Hematopoietic multipotent progenitor cell treated with erythropoietin and hydrocortisone succinate and interleukin-3 and kit ligand, for 4 days (in vitro differentiated cells): ENCODE measurements at places on chromosomes 5 and 9.

DNA sequence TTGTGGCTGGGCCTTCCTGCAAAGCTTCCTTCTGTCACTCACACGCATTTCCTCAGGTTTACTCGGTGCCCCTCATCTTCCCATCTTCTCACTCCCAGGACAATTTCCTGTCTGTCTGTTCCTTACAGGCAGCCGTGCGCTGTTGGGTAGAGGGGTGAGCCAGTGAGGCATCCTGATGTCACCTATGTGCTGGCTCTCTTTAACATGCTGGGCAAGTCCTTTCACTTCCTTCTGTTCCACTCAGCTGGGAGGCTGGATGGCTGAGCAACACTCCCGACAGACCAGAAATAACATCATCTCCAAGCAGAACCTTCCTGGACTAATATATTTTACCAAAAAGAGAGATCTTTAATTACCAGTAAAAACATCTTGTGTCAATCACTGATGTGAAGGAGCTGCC, 103.0 kb downstream of the HSD17B3 start:
- DNase-seq, result no peak

DNA sequence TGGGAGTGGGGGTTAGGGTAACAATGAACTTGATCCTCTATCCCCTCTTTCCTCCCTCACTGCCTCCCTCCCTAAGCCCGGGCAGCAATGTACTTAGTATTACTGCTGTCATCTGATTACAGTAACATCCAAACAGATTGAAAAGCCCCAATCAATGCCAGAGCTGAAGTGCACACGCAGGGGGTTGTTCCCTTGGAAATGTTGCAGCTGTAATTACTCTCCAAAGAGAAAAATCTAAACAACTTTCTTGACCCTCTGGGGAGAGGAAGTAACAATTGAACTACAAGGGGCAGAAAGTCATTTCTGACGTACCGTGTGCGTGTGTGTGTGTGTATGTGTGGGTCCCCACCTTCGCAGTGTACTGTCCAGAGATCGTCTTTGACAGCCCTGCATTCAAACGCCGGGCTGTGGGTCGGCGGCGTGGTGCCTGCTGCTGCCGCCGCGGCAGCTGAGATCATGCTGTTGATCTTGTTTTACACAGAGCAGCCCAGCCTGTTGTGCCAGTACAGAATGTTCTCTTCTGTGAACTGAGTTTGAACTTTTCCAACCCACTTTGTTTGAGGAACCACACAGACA, 66.0 kb upstream of the KLF9 start:
- DNase-seq, result no peak

DNA sequence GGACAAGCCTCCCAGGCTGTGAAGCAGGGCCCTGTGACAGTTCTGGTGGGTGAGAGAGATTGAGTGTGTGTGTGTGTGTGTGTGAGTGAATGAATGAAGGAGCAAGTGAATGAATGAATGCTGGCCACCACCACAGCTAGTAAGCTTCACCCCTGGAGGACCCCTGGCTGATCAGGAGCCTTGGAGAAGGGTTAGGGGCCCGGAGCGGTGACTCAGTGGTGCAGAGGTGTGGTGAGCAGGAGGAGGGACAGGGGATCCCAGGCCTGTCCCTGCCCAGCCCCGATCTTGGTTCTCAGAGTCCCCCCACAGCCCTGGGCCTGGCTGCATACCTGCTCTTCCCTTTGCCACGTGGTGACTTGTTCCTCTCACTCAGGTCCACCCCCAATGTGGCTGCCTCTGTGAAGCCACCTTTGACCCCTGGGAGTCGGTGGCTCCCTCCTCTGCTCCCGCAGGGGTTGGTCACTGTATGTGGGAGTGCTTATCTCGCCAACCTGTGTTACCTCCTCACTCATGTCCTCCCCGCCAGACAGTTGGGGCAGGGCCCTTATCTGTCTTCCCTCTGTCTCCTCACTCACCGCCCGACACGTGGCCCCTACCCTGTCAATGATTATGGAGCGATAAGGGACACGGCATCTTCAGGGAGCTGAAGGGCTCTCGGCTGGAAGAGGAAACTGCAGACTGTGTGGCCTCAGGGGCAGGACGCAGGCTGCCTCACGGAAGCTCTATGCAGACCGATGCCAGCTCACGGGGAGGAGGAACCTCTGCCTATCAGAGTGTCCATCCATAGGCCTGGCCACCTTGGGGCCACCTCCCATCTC, 99.9 kb upstream of the PITX1 start:
- DNase-seq, result peak; percentile 95

DNA sequence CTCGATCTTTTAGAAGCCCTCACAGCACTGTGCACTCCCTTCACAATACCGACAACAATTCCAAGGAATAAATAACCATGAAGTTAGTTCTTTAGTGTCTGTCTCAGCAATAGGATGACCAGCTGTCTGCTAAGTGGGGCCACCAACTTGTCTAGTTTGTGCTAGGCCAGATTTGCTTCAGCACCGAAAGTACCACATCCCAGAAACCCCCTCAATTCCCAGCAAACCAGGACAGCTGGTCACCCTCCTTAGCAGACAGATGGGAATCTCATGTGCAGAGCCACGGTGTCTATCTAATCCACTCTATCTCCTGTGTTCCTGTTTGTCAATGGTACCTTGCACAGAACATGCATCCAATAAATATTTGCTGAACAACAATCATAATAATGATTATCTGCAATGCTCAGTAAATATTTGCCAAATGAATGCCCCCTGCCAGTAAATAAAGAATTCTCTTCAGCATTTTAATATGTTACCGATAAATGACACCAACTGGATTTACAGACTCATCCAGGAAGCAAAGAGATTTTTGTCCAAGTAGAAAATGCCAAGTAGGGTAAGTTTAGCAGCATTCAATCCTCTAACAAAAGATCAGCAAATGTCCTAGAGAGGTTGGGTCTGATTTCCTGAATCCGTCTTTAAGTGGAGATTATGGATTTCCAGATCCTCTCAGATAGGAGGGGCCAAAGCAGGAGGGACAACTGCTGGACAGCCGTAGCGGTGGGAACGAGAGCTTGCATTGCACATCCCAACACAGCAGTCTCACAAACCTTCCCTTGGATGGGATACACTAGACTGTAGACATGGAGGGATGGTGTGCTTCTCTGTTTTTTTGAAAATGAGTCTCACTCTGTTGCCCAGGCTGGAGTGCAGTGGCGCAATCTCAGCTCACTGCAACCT, 51.9 kb upstream of the ANKRD33B start:
- DNase-seq, result no peak

GRCh38 chr5:78907255-78907891, 77.7 kb downstream of the ARSB start:
- DNase-seq, result peak; percentile 54

GRCh38 chr9:17993024-17993423, 414.2 kb downstream of the SH3GL2 start:
- no peak for DNase-seq

- no peak for DNase-seq
Observed at GRCh38 chr5:141560151-141560550, 58.6 kb downstream of the DIAPH1 start.

GRCh38 chr5:96972599-96973334, 36.9 kb downstream of the LNPEP start:
- DNase-seq, result no peak

DNA sequence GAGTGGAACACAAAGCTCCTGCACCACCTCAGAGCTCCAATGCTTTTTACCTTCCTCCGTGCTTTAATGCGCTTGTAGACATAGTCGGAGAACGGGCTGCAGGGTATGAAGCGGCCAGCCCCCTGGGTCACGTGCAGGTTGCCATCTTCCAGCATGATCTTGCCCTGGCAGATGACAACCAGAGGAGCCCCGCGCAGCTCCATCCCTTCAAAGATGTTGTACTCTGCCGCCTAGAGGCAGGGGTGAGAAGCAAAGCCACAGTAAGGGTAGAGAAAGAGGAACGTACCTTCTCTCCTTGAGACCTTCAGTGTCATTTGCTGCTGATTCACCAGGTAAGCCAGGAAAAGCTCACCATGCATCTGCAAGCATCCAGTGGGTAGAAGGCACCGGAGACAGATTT, 112.3 kb downstream of the DPYSL3 start:
- DNase-seq, result peak; percentile 26

GRCh38 chr5:158660726-158661125, 439.0 kb downstream of the EBF1 start:
- DNase-seq, result no peak

DNA sequence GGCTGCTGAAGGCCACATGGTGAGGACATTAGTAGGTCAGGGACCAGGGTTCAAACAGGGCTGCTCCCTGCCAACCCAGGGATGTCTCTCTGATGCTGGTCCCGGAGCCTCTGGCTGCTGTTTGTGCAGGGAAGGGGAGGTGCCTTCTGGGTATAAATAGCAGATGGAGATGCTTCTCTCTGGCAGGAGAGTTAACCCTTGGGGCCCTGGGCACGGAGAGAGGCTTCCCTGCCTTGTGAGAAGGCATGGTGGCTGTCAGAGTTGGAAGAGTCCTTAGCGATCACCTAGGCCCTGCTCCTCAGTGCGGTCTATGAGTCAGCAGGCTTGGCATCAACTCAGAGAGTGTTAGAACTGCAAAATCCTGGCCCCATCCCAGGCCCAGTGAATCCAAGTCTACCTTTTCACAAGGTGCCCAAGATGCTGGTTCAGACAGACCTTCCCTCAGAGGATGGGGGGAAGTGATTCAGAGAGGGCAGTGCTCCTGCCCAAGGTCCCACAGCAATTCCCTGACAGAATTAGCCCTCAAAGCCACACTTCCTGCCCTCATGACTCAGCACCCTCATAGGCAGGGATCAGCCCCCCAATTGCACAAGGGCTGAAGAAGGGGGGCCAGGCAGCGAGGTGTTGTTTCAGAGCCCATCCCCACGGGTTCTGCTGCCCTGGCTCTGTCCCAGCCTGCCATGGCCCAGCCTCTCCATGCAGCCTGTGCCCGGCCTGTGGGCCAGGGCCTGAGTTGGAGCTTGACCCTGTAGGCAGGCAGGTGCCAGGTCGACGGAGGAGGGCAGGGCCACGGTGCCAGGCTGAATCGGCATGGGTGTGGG, 25.6 kb downstream of the CAMK2A start:
- peak; percentile 67 for DNase-seq

GRCh38 chr5:79536193-79536906, 22.4 kb upstream of the HOMER1 start:
- DNase-seq, result no peak

DNA sequence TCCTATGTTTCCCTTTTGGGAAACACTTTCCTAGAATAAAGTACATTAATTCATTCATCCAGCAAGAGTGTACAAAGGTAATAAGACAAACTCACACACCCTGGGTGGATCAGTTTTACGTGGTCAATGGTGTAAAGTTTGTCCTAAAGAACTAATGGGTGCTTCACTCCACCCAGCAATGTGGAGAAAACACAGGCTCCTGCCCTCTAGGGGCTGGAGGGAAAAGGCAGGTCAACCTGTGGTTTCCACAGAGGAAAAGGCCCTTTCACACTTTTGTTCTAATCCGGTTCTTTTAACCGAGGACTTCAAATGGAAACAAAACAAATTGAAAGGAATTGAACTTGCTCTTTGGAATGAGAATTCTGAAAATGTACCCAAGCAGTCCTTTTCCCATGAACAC, 80.9 kb upstream of the SPOCK1 start:
- peak; percentile 46 for DNase-seq

DNA sequence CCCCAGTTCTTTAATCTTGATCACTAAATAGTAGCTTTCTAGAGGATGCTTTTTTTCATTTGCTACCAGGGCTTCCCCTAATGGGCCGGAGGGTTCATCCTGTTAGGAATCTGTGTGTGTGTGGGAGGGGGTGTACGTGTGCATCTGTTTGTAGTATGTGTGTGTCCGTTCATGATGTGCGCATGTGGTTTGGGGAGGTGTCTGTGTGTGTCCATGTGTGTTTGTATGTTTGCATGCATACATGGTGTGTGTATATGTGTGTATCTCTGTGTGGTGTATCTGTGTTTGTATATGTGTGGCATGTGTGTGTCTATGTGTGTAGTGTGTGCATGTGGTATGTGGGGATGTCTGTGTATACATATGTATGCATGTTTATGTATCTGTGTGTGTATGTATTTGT, 106.2 kb downstream of the SYK start:
- no peak for DNase-seq

DNA sequence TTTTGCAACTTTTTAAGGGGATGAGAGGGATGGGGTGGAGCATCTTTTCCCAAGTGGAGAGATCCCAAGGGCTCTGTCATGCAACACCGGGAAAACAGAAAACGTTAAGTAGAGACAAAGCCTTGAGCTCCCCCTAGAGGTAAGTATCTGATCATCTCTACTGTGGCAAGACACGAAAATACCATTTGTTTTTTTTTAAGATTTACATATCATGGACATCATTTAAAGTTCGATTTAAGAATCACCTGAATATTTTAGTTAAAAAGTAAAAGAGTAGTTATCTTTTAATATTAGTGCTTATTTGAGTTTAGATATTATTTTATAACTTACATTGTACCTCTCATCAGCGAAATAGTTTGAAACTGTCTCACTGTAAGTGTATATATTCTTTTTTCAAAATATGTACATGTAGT, 200.4 kb downstream of the LRRC70 start:
- peak; percentile 77 for DNase-seq

GRCh38 chr5:133741396-133741795, 129.1 kb upstream of the FSTL4 start:
- no peak for DNase-seq

GRCh38 chr5:103866169-103866568, 303.6 kb upstream of the NUDT12 start:
- no peak for DNase-seq

DNA sequence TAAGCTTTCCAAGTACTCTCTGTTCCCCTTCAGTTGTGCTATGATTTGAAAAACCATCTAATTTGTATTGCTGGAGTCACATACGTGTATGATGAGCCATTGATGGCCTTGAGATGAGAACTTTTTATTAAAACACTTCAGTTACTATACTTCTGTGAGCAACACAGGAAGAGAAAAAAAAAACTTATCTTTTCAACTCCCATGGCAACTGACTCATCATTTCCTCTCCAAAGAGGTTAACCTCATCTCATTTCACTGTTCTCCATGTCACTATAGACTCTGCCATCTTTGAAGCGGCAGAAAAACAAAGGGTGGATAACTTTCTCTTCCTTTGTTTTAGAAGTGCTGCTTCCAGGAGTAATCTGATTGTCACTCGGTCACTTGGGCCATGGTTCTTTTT, 104.3 kb upstream of the PCSK1 start:
- peak; percentile 83 for DNase-seq

GRCh38 chr9:89751079-89751825, 146.4 kb downstream of the GADD45G start:
- no peak for DNase-seq

DNA sequence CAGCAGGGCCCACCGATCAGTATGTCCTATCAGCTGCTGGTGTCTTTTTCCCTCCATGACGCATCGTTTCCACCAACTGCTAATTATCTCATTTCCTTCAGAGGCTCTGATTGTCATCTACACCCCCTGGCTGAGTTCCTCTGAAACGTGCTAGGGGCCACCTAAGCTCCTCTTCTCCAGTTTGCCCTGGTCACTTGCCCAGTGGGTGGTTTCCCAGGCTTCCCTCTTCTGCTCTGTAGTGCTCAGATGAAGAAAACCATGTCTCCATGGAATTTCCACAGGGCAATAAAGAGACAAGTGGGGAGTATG, 65.3 kb downstream of the TSTD2 start:
- DNase-seq, result peak; percentile 91

GRCh38 chr5:1030801-1031271, 22.2 kb downstream of the NKD2 start:
- no peak for DNase-seq

GRCh38 chr5:168282120-168282519, 9.3 kb upstream of the WWC1 start:
- DNase-seq, result peak; percentile 41
